ENCODE measurements at places on chromosomes 11 and 22. TPM values are rescaled to one million over a fixed set of nuclear protein-coding genes. Genes with fewer than 3 reads are reported as not detected.

The CTSW gene
- total RNA-seq = 13.2 TPM

The DTX4 gene
- total RNA-seq = 0.07 TPM

The KRTAP5-5 gene
- not detected for total RNA-seq

The FOSL1 gene
- total RNA-seq = 17.7 TPM

The PACSIN2 gene
- 35.9 TPM for total RNA-seq

The APLNR gene
- not detected for total RNA-seq

The EMID1 gene
- not detected for total RNA-seq

The MUC5AC gene
- not detected for total RNA-seq

The DSCAML1 gene
- 0.67 TPM for total RNA-seq

The HEPHL1 gene
- not detected for total RNA-seq

The ARFGAP2 gene
- total RNA-seq = 66.5 TPM

The UVRAG gene
- 16.7 TPM for total RNA-seq

The KCNE3 gene
- total RNA-seq = not detected

The CCDC81 gene
- 0.83 TPM for total RNA-seq

The HEPN1 gene
- not detected for total RNA-seq

The DEUP1 gene
- total RNA-seq = not detected

The ENTHD1 gene
- total RNA-seq = 0.95 TPM

The BLID gene
- total RNA-seq = not detected

The EFCAB6 gene
- 0.29 TPM for total RNA-seq

The SAC3D1 gene
- 14.7 TPM for total RNA-seq

The OR52N4 gene
- total RNA-seq = 0.62 TPM

The CASP12 gene
- total RNA-seq = not detected

The RIMBP3C gene
- 0.46 TPM for total RNA-seq

The SEPTIN3 gene
- total RNA-seq = 2.8 TPM

The NARS2 gene
- 24.6 TPM for total RNA-seq

The CLCF1 gene
- 0.39 TPM for total RNA-seq
